ENCODE measurements at places on chromosomes 7 and 10.
A peak's percentile ranks its signal among the peaks of the same experiment; 100 is the strongest.

GRCh38 chr10:75825661-75826060, 394.2 kb downstream of the LRMDA start:
- no peak for DNase-seq

DNA sequence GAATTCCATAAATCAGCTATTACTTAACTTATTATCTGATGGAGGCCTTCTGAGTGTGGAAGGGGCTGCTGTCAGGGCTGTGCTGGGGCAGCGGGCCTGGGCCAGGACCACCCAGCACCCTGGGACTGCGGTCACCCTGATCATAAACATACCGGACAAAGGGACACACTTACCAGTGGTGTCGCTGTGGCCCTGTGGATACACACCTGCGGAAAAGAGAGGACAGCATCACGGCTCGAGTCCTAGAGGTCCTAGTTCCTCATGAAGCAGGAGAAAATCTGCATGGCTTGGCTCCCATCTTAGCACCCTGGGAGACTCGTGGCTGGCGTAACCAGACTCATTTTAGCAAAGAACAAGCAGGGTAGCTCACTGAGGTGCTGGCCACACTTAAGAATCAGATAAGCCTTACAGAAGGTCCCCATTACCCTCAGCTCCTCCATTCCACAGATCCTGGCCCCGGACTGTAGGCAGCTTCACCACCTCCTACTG, 17.7 kb downstream of the IL15RA start:
- DNase-seq, result no peak

DNA sequence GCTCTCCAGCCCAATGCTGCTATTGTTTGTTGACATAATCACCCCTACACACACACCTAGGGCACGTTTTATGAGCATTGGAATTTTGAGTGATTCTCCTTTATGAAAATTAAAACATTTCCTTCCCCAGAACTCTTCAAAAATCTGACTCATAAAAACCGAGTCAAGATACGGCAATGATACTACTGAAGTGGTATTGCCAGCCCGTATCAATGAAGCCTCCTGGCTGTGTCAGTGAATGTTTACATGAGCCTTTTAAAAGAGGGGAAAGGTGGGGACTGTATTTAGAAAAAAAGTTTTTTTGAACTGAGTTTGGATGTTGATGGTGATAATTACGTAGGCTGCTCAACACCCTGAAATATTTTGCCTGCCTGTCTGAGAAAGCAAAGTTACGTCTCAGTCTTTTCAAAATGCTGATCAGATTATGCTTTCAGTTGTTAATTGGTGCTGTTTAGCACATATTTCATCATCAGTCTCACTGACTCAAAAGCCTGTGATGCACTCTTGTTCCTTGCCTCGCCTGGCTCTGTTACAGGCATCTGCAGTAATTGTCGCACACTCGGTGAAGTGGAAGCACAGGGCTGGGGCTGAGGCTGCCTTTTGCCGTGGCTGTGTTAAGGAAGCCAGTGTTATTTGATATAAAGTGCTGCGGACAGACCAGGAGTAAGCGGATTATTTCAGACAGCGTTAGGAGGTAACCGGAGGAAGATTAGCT, 157.4 kb upstream of the TCF7L2 start:
- peak; percentile 68 for DNase-seq

DNA sequence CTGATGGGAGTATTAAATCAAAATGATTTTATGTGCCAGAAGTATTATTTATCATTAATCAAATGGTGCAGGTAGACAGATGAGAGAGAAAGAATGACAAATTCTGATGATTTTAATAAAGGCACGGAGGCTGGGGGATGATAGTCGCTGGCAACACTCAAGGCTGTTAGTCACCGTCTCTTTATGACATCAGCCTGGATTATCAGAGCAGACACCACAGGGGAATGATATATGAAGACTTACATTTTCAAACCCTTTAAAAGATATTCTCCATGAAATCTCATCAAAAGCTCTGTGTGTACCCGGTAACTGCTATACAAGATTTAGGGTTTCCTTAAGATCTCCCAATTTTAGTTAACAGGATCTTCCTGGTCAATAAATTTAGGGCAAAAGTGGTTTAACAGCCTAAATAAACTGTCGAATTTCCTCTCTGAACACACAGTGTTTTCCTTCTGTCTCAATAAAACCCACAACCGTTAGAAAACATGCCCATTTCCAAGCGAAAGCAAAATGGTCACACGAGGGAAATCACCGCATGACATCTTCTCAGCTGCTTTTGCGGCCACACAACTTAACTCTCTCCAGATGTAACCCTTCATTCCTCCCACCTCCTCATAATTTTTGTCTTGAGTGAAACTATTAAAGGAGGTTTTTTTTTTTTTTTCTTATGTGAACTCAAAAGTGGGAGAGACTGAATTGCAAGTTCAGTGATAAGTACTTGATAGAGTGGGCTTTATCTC, 133.2 kb upstream of the FAM171A1 start:
- no peak for DNase-seq

DNA sequence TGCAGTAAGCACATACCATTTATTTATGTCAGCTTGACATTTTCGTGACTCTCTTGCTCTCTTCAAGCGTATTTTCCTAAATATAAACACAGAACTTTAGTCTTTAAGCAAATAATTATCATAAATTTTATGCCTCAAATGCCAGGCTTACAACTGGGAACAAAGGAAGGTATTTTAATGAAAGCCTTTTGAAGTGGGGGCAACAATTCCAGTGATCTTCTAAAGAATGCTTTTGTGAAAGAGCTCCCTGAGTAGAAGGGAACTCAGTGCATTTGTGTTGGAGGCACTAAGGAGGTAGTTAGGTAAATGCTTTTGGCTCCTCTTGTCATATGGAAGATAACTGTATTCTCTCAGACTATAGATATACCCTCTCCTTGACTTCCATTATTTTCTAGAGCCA, 104.9 kb downstream of the VPS50 start:
- DNase-seq, result no peak

- DNase-seq, result no peak
These were observed 243.4 kb upstream of the PLXNA4 start for GRCh38 chr7:132819648-132820047.

- no peak for DNase-seq
These were observed 3.2 kb upstream of the MTG1 start for GRCh38 chr10:133390597-133391248.

DNA sequence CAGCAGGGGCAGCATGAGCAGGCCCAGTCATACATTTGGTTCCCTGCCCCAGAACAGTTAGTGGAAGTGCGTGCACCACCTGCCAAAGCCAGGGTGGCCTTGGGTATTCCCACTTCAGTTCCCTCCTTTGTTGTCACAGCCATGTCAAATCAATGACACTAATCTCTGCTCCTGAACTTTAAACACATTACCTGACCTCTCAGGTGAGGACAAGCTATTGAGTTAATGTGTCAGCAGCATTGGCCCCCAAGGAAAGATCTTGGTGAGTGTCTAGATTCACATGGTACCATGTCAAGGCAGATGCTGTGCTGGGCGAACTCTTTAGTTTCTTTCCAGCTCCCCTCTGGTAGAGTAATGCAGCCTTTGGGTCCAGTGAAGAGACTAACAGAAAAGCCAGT, 2.1 kb downstream of the CYP3A5 start:
- no peak for DNase-seq

DNA sequence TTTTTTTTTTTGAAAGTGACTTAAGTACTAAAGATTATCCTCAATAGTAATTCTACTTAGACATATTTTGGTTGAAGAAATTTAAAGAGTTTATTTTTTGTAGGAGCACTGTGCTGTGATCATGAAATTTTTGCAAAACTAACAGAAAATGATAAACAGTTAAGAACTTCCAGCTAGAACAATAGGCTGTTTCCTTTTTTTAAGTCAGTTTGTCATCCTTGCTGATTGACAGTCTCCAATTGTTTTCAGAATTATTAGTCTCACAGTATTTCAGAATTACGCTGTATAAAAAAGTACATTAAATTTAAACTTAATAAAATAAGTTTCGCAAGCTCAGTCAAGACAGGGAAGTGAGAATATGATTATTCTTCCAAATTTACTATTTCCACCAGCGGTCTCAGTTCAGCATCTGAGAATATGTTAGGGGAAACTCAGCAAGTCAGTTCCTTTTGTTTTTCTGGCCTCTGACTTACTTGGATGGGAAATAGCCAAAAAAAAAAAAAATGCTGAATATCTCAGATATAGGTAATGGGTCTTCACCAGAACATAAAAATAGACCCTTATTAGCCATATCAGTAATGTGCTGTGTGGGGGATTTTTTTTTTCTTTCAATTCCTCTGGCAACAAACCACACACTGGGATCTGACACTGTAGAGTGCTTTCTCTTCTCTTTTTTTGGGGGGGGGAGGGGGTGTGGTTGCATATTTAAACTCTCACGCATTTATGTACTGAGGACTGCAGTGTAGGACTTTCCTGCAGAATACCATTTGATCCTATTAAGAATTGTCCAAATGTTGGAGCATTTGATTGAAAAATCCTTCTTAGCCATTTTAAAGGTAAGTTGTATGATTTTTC, at the start of gene CD36:
Gene CD36, plus strand, starts transcription at position 732 of the 855 bp plus-strand sequence. CDS start 8,099 bp downstream, outside the sequence.
- DNase-seq, result no peak

- no peak for DNase-seq
These were observed 57.4 kb upstream of the SVIL start for GRCh38 chr10:29692121-29692539.

GRCh38 chr7:33998476-33998875, 93.1 kb downstream of the BMPER start:
- no peak for DNase-seq

GRCh38 chr7:70044981-70045380, 446.7 kb downstream of the AUTS2 start:
- DNase-seq, result no peak

- no peak for DNase-seq
These were observed 9.9 kb downstream of the NYAP1 start for GRCh38 chr7:100493476-100494264.

GRCh38 chr10:14873090-14873760, 5.4 kb upstream of the SUV39H2 start:
- DNase-seq, result no peak

DNA sequence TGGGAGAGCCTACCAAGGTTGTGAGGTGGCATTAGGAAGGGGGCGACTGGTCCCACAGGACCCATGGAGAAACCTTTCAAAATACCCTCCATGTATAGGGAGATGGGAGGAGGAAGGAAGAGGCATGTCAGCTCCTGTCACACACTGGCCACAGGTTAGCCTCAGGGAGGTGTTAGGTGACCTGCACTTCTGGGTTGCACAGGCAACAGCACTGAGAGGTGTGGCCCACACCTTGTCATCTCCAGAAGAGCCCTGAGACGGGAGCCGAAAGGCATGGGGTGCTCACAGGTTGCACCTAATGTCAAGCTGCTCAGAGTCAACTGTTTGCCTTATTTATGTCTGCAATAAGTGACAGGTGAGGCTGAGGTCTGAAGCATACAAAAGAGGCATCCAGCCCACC, 14.6 kb upstream of the USP6NL start:
- DNase-seq, result no peak

- DNase-seq, result no peak
These were observed 33.0 kb upstream of the RNF32 start for GRCh38 chr7:156607332-156608172.

GRCh38 chr10:86489071-86489810, 32.4 kb downstream of the WAPL start:
- DNase-seq, result no peak

DNA sequence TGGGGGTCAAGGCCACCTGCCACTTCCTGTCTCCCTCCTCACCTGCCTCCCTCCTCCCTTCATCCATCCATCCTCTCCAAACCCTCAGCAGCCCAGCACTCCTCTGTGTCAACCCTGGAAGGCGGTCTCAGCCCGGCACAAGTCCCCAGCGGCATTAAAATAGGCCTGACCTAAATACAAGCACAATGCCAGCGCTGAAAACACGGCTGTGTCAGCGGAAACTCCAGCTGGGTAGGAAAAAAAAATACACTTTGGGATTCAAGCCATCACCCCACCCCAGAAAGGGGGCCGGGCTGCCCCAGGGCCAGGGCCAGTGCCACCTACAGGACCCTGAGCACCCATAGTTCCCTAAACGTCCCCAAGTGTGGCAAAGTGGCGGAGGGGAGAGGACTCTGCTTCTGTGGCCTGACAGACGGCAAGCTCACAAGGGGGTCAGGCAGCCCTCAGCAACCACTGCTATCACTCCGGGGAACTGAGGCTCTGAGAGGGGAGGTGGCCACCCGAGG, 22.7 kb upstream of the GTF2IRD1 start:
- peak; percentile 39 for DNase-seq

DNA sequence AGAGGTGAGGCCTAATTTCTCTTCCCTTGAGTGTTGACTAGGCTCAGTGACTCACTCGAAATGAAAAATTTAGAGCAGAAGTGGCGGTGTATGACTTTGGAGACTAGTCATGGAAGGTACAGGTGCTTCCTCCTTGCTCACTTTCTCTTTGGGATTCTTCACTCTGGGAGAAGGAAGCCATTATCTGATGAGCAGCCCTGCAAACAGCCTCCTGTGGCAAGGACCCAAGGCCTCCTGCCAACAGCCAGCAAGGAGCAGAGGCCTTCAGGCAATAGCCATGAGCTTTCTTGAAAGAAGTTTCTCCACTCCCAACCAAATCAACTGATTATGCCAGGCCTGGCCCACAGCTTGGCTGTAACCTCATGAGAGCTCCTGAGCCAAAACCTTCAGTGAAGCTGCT, 369.6 kb upstream of the VWC2 start:
- DNase-seq, result no peak

DNA sequence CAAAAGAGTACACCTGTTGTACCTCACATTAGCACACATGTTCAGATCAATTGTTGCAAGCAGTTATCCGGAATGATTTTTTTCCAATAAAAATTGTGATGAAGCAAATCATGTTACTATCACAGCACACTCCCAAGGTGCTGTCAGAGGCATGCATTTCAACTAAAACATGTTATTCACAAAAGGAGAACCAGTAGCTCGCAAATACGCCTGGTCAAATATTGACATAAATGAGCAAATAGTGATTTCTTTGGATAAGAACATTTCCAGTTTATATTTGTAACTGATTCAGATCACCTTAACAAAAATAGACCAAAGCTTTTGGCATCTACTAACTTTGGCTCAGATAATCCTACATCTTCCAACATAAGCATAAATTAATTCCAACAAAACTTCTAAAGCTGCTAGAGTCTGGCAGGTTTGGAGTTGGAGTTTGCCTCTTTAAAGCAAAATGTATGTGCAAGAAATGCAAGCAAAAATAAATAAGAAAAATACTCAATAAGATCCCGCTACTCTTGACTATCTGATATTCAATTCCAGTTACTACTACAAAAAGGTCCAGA, 208.0 kb downstream of the SFMBT2 start:
- no peak for DNase-seq

DNA sequence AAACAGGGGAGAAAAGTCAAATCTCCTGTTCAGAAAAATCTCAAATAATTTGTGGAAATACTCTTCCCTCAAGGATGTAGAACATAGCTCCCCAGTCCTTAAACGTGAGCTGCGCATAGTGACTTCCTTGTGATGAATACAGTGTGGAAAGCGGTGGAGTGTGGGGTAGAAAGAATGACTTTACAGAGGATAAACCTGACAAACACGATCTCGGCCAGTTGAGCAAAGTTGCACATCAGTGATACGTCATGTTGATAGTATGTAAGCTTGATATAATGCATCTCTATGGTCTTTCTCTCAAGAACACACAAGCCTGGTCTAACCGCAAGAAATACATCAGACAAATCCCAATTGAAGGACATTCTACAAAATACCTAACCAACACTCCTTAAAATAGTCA, 32.0 kb upstream of the ZCCHC24 start:
- DNase-seq, result no peak

All from Right ventricle myocardium inferior (tissue), 1 donor.